NB4 (cell line): ENCODE measurements at places on chromosomes 3 and 15.

DNA sequence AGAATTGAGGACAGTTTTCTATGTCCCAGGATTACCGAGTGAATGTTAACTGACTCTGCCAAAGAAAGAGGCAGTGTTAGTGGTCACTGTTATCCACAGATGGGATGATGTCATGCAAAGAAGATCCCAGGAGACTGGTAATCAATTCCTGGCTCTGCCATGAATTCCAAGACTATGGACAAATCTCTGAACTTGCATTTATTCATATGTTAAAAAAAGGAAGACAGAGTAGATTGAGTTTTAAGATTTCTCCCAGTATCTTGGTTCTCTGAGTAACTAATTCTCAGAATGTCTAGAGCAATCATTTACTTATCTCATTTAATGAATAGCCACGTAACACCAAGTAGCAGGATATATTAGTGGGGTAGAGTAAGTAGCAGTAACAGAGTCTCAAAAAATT, 11.5 kb upstream of the MAP3K13 start:
- DNase-seq: no peak

DNA sequence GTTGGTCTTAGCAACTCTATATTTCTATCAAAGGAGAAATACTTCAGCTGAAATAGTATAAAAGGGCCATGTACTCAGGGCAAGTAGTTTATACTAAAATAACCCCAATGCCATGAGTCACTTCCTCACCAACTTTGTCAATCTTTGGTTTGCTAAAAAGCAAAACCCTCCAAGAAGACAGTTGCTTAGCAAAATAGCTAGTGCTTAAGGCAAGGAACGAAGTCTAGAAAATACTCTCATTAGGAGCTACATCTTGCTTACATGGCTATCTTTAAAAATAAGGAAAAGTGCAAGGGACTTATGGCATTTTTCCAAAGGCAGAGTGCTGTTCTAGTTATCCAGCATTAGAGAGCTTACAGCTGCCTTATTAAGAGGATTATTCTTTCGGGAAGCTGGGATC, 28.4 kb downstream of the P3H2 start:
- peak; percentile 6 for DNase-seq

- peak; percentile 94 for DNase-seq
These were observed 101.2 kb upstream of the ETV5 start for GRCh38 chr3:186209810-186210752.

DNA sequence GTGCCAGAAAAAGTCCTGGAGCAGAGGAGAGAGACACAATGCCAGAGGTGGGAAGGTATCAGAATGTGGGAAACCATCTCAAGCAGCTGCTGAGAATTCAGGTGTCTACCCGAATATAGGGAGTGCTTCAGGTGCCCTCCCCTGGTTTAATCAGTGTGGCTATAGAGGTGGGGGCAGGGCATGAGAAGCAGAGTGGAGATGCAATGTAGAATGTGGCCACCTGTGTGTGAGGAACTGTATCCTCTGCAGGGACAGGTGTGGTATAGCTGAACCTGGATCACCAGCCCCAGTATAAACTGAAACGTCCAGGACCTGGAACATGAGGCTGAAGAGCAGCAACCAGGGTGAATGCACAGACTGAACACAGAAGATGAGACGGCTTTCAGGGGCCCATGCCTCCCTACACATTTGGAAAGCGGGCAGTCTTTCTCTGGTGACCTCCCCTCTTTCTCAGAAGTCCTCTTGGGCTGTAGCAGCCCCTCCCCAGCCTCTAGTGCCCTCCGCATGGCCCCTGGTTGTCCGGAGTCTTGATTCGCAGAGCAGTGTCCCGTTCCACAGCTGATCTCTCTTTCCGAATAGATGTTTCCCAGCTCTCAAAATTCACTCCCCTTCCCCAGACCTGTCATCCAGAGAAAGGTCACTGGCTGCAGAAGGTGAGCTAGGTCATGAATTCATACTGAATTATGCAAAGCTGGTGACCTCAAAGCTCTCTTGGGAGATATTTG, 103.1 kb downstream of the ABHD5 start:
- DNase-seq: no peak

DNA sequence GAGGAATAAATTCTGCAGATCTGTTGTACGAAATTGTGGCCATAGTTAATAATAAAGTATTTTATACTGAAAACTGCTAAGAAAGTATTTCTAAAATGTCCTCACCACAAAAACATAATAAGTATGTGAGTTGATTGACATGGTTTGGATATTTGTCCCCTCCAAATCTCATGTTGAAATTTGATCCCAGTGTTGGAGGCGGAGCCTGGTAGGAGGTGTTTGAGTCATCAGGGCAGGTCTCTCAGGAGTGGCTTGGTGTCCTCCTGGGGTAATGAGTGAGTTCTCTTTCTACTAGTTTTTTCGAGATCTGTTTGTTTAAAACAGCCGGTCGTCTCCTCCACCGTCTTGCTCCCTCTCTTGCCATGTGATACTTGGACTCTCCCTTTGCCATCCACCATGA, 424.1 kb upstream of the KCNMB2 start:
- DNase-seq: peak; percentile 11

- DNase-seq: no peak
These were observed 45.6 kb downstream of the UMPS start for GRCh38 chr3:124775877-124776276.

DNA sequence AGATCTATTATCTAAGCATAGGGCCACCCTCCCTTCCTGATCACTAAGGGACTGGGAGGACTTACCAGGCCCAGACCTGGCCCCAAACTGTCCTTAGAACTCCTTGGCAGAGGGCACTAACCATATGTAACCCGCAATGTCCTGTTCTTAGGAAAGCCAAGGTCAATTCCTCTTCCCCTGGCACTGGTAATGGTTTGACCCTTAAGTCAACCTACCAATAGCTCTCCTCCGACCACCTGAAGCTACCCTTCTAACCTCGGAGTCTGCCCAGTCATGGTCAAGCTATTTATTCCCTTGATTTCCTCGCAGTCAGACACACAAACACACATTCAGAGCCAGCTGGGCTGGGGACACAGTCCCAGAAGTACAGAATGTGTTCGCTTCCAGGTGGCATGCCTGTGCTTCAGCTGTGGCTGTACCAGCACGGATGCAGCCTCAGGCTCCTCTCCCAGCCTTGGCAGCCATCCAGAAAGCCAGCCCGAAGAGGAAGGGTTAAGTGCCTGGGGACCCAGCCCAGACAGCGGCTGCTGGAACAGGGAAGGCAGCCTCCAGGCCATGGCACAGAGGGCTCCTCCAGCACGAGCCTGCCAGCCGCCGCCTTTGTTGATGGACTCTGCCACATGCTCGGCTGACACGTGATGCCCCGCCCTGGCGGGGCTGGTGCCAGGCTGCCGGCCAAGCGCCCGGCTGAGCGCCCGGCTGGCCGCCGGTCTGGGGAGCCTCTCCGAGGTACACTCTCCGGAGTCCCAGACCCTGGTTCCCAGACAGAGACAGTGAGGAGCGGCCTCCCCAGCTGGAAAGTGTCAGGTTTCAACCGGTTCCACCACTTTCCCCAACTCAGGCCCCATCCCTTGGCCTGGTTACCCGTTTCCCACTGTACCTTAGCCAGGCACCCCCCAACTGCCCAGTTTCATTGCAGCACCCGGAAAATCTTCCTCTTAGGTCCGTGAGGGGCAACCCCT, 5.5 kb downstream of the BMF start:
- no peak for DNase-seq

GRCh38 chr3:73774645-73775044, 149.9 kb upstream of the PDZRN3 start:
- DNase-seq: no peak

DNA sequence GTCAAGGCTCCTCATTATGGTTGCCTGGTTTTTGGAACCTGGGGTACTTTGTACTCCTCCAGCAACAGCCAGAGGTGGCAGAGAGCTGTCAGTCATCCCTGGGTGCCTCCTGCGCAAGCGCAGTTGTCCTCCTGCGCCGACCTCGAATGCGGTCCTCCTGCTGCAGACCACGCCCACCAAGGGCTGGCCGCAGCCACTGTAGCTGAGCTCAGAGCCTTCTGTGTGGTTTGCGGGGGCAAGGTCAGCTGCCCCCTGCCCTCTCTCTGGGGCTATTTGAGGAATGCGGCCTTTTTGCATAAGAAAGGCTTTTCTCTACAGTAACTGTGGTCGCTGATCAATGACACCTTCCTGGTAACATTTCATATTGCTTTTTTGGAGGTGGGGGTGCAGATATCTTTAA, 131.3 kb upstream of the SNRPN start:
- no peak for DNase-seq

DNA sequence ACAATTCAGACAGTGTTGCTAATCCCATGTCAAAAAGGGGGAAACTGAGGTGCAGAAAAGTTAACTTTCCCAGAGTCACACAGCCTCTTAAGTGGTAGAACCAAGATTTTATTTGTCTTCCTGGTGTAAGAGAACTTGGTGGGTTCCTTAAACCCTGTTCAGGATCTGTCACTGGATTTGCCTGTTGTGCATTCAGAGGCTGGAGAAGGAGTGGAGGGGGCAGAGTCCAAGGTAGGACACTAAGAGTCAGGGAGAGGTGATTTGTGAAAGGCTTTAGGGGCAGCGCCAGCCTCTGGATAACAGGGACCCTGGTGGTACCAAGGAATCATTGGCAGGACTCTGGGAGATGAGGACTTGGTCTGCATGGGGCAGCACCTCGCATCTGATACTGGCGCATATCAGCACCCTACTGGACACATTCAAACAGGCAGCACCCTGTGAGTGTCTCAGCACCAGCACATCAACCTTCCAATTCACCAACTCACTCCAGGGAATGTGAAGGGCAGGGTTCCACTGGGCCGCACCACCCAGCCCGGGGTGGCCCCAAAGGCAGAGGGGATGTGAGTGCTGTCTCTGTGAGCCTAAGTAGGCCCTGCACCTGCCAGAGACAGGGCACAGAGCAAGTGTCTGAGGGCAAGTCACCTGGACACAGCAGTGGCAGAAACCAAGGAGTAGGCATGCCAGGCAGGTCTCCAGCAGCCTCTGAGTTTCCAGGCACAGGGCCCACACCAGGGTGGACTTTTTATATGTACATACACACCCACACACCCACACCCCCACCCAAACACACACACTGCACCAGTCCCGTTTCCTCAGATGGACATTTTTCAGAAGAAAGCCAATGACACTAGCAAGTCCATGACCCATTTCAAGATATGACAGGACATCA, 71.6 kb downstream of the LIPC start:
- DNase-seq: no peak

DNA sequence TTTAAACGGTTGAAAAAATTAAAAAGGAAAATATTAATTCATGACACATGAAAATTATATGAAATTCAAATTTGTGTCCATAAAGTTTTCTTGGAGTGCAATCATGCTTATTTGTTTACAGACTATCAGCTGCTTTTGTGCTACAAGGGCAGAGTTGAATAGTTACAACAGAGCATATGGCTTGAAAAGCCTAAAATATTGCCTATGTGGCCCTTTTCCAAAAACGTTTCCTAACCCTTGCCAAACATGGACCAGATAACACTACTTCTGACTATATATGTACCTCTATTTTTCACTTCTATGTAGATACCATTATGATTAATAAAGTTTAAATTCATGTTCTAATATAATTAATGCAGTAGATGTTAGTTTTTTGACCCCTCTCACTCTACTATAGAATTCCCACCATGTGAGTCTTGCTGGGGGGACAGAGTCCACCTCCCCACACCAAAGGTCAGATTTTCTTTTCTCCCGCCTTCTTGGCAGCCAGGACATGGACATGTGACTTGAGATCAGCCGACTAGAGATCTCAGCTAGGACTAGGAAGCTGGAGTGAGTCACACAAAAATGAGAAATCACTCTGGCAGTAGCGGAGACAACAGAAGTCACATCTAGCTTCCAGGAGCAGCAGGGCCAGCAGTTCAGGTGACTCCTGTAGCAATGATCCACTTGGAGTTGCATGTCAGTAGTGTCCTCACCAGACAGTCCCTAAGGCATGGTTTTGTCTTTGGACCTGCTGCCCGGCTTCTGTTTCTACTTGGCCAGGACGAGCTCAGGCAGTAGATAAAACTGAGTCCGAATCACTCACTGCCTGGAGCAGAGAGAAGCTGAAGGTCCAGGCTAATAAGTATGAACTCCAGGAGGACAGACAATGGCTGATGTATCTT, 22.4 kb downstream of the CIAO2A start:
- no peak for DNase-seq

DNA sequence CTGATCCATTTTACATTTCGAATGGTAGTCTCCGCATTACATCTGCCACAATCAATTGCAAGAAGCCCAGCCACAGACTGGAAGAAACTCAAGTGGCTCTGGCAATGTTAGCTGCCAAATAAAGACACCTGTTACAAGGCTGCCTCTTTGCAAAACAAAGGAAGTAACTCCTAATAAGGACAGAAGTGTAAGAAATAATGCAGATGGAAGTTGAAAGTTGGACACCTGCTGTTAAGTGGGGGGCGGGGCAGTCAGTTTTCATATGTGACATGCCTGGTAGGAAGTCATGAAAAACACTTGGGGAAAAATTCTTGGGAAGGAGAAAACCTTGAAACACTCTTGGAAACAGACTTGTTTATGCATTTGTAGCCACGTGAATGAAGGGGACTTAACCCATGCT, 54.1 kb upstream of the ATP2C1 start:
- DNase-seq: peak; percentile 51

DNA sequence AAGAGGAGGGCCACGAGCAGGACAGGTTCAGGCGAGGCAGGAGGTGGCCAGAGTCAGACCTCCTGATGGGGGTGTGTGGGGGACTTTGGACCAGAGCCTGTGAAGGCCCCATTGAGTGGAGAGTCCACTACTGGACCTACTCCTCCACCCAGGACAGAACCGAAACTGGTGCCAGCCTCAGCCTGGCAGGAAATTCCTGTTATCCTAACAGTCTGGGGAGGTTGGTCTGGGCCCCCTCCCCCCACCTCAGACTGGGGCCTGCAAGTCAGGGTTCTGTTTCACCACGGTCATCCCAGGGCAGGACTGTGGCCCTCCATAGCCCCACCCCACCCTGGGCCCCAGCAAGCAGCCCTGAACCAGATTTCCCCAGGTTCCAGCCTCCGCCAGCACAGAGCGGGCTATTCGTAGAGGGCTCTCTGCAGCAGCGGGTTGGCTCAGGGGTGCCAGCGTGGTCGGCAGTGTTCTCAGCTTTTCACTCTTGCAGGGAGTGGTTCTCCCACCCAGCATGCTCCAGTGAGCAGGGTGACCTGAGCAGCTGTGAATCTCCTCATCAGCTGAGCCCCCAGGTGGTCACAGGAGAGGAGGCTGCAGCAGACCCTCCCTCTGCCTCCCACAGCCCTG, 217.3 kb downstream of the TBC1D2B start:
- DNase-seq: no peak

GRCh38 chr3:194313560-194314387, 37.4 kb downstream of the CPN2 start:
- peak; percentile 27 for DNase-seq

GRCh38 chr15:40325700-40326099, 2.2 kb downstream of the INAFM2 start:
- no peak for DNase-seq

DNA sequence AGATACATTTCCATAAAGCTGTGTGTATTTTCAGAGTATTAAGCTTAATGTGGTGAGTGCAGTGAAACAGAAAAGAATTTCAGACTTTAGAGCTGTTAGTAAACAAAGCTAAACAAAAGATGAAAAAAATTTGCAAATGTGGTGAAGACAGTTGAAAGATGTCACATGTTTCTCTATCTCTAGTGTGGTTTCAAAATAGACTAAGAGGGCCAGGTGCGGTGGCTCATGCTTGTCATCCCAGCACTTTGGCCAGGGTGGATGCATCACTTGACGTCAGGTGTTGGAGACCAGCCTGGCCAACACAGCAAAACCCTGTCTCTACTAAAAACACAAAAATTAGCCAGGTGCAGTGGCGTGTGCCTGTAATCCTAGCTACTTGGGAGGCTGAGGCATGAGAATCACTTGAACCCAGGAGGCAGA, 466.0 kb upstream of the NR2F2 start:
- DNase-seq: no peak

- no peak for DNase-seq
These were observed 153.8 kb downstream of the EBLN2 start for GRCh38 chr3:73215281-73215680.

- DNase-seq: no peak
These were observed 18.2 kb upstream of the SNRPA1 start for GRCh38 chr15:101313041-101313761.
